ENCODE measurements at places on chromosomes 5 and 9.

DNA sequence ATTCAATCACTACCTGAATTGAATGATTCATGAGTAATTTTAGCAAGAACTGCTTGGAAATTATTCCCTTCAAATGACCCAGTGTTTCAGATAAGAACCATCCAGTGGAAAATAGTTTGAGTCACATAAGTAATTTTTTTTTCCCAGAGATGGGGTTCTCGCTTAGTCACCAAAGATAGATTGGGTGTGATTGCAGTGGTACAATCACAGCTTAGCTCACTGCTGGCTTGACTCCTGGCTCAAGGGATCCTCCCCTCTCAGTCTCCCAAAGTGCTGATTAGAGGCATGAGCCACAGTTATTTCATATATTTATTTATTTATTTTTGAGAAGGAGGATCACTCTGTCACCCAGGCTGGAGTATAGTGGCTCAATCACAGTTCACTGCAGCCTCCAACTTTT is 574.5 kb upstream of the ARRDC3 start:
- no peak for DNase-seq

- no peak for DNase-seq
These were observed 318.4 kb upstream of the RIOK2 start for GRCh38 chr5:97501286-97501964.

GRCh38 chr9:70798018-70798417 is 323.4 kb downstream of the TRPM3 start:
- no peak for DNase-seq

- no peak for DNase-seq
These were observed 48.9 kb downstream of the YIPF5 start for GRCh38 chr5:144121577-144121976.

GRCh38 chr5:67552773-67553172 is 356.2 kb upstream of the CD180 start:
- no peak for DNase-seq

- DNase-seq = no peak
These were observed 27.9 kb downstream of the USP20 start for GRCh38 chr9:129863059-129863690.

GRCh38 chr9:33795819-33796218 is 458 bp downstream of the PRSS3 start:
- DNase-seq = no peak

DNA sequence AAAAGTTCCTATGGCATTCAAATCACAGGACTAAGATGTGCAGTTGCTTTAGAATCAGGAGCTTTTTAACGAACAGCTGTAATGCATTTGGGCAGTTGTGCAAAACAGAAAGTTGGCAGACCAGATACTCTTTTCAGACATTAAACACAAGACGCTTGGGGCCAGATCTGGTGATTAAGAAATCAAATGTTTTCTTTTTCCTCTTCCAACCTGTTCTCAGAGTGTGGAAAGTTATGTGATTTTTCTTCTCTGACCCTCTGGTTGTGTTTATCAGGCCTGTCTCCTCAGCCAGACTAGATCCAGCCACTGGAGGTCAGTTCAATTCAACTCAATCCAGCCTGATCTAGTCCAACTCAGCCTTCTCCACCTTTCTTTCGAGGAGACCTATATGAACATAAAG is 298.5 kb upstream of the PCSK5 start:
- DNase-seq = no peak

DNA sequence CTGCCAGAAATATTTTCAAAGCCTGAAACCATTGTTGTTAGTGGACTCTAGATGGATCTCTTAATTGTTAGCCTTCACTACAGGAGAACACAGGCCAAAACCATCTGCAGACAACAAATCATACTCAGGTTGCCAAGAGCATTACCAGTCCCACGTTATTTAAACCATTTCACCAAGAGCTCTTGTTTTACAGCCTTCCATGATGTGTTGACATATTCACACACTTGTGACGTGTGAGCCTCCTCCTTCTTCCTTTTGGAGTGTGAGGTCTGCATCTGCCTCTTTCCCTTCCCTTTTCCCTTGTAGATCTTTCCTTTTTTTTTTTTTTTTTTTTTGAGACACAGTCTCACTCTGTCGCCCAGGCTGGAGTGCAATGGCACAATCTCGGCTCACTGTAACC is 279.0 kb downstream of the AUH start:
- no peak for DNase-seq

DNA sequence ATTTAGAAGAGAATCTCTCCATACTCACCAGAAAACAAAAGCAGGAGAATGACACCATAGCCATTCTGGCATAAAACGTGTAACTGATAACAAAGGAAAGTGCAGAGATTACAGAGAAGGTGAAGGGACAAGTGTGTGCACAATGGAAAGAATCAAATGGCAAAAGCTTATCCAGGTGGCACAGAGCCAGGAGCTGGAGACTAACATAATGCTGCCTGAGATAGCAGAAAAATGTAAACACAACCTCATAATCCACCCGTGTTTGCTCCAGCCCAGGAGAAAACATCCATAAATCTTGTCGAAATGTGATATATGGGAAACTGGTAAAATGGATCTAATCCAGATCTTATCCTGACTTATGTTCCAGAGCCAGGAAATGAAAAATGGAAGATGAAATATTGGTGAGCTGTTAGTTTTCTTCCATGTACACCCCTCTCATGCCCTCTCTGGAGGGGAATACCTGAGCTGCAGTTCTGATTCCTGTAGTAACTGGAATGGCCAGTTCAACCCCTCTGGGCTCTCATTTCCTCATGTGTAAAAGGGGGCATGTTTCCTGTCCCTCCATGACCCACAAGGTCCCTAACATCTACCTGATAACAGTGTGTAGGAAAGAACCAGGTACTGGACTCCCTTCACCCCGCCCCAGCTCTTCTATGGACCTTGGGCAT is 212.3 kb upstream of the DAPK1 start:
- no peak for DNase-seq

- DNase-seq = no peak
These were observed 8.0 kb downstream of the GLIPR2 start for GRCh38 chr9:36144309-36145232.

- DNase-seq = no peak
These were observed 165.2 kb upstream of the NFIB start for GRCh38 chr9:14479163-14479560.

- DNase-seq = no peak
These were observed 225.7 kb downstream of the MAST4 start for GRCh38 chr5:66821688-66822429.

DNA sequence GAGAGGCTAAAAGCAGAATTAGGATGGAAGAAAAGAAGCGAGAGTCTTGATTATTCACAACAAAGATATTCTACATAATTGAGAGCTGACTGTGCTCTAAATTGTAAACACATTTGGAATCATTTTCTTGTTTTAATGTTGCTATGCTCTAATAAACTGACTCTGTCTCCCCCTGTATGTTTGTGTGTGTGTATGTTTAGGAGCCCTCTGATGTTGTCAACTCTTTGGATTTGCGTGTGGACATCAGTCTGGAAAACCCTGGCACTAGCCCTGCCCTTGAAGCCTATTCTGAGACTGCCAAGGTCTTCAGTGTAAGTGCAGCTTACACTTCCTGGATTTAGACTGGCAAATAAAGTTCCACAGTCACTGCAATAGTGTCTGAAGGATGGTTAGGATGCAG is 37.8 kb downstream of the MOCS2 start:
- DNase-seq = no peak

DNA sequence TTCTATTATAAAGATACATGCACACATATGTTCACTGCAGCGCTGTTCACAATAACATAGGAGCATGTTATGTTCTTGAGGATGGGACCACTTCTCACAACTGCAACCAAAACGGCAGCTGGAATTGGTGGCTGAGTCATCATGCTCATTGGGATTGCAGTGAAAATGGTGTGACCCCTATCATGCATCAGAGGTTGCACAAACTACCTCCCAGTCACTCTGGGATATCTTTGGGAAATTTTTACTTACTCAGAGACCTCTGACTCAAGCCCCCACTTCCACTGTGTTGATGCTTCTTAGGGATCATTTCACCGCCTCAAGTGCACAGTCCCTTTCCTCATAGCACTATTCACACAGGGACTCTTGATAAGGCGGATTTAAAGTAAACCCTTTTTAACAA is 474.1 kb downstream of the BNC2 start:
- no peak for DNase-seq

GRCh38 chr5:91146905-91147600 is 236.1 kb downstream of the ARRDC3 start:
- no peak for DNase-seq

DNA sequence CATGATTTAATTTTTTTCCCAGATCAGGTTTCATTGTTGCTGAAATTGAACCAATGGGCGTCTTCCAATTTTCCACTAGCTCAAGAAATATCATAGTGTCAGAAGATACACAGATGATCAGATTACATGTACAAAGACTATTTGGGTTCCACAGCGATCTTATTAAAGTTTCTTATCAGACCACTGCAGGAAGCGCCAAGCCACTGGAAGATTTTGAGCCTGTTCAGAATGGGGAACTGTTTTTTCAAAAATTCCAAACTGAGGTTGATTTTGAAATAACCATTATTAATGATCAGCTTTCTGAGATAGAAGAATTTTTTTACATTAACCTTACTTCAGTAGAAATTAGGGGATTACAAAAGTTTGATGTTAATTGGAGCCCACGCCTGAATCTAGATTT is 251.6 kb downstream of the ADGRV1 start:
- no peak for DNase-seq

DNA sequence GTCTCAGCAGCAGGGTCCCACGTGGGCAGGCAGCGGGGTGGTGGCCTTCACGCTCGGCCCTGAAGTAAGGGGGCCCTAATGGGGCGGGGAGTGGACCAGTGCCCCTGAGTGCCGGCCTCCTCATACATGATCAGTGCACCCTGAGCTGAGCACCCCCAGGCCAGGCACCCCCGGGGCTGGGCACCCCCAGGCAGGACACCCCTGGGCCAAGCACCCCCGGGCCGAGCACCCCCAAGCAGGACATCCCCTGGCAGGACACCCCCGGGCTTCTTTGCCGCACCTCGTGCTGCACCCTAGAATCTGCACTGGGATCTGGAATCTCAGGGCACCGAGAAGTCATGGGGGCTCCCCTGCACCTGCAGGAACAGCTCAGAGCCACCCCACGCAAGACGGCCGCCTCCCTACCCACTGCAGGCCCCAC is 51.4 kb downstream of the EXD3 start:
- DNase-seq = no peak

GRCh38 chr9:76751001-76751400 is 13.2 kb upstream of the PCA3 start:
- no peak for DNase-seq

DNA sequence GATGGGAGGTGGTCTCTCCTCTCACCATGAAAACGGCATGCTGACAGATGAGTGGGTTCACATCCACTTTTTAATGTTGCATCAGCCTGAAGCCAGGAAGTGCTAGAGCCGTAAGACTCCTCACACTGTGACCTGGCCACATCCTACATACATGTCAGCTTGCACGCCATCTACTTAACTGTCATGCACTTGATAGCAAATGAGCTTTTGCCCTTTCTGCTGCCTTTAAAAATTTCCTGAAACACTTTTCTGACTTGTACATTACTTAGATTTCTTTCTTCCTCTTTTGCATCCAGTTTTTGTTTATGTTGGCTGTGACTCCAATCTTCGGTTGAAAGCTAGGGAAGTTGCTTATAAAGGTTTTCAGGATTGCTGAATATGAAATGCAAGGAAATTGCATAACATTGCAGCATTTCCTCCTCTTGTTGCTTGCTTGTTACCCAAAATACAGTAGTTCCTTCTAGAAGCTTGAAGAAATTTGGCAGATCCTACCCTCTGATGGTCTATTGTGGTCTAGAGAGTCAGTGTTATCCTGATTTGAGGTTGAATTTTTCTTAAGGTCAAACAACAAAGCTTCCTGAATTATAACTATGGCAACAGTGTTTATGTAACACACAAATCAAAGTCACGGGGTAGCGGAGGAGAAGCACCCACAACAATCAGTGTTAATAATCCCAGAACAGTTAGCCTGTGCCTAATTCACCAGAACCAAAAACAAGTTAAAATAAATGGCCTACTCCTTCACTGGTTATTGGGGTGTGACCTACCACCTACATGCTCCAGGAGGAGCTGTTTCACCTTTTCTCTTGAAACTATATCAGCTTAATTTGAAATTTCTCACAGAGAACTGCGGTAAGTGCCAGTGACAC is 232.5 kb downstream of the ARHGAP26 start:
- DNase-seq = peak; percentile 32

GRCh38 chr5:25107853-25108252 is 463.1 kb upstream of the CDH10 start:
- no peak for DNase-seq

- no peak for DNase-seq
These were observed 6.2 kb downstream of the DMRT3 start for GRCh38 chr9:982394-983230.

GRCh38 chr5:74934949-74935751 is 69.0 kb upstream of the FAM169A start:
- DNase-seq = no peak

GRCh38 chr5:60955239-60955638 is 10.2 kb downstream of the NDUFAF2 start:
- no peak for DNase-seq

- DNase-seq = no peak
These were observed 29.2 kb downstream of the FREM1 start for GRCh38 chr9:14881006-14881405.

DNA sequence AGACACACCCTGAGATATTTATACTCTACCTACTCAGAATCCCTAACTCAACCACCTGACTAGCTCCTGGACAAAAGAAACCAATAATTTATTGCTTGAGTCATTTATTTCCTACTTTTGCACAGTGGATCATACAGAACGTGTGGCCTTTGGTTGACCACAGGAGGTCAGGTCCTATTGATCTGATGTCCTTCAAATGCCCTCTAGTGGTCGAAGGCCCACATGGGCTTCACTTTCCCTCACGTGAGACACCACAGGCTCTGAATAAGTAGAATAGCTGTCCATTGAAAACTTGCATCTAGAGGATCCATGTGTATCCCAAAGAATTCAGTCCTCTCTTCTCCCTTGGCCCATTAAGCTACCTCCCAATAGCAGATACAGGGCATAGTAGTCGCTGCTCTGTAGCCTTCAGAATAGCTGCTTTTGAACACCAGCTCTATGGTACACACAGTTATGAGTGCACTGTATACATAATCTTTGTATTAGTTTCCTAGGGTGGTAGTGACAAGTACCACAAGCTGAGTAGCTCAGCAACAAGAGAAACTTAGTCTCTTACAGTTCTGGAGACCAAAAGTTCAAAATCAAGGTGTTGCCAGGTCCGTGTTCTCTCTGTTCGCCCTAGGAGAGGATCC is 177.6 kb upstream of the SMARCA2 start:
- peak; percentile 41 for DNase-seq

GRCh38 chr9:16637911-16638310 is 232.6 kb downstream of the BNC2 start:
- no peak for DNase-seq

- DNase-seq = no peak
These were observed 44.9 kb upstream of the MYO10 start for GRCh38 chr5:16980983-16981382.
